WERI-Rb-1 (cell line): ENCODE measurements at places on chromosomes 13 and 19.

- DNase-seq: no peak
These were observed 10.6 kb upstream of the NUP62 start for GRCh38 chr19:49939721-49940481.

- DNase-seq: no peak
These were observed 47.3 kb upstream of the NPAS1 start for GRCh38 chr19:46972311-46972710.

- DNase-seq: no peak
These were observed at the start of gene C5AR2 for GRCh38 chr19:47331931-47332547. Gene C5AR2, plus strand, starts transcription at chr19:47332175. Its CDS starts 8,625 bp downstream, at chr19:47340800.

DNA sequence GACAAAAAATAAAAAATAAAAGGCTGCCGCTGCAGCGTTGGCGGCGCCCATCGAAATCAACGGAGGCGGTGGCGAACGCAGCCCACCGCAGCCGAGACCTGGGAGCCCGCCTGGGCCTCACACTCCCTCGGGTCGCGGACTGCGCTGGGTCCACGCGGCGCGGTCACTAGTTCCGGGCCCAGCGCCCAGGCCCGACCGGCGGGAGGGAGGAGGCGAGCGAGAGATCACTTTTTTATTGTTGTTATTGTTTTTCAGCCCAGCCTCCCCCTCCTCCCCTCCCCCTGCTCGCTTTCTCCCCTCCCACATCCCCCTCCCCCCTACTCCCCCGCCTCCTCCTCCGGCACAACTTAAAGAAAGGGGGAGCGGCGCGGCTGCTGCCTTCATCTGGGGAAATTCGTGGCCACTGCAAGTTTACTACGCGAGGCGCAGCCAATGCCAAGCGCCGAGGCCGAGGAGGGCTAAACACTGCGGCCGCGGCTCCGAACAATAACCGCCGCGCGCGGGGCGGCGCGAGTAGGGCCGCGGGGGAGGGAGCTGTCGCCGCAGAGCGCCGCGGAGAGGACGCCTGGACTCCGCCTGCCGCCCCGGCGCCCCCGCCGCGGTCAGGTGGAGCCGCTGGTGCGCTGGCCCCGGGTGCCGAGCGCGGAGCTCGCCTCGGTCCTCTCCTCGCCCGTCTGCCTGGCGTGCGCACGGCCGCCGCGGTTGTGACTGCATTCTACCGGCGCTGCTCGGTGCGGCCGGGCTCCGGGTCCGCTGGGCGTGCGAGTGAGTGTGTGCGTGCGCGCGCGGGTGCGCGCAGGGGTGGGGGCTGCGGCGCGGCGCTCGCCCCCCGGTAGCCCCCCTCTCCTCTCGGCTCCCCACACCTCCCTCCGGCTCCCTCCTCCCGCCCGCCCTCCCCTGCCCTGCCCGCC, 505 bp upstream of the ZIC2 start:
- peak; percentile 91 for DNase-seq

DNA sequence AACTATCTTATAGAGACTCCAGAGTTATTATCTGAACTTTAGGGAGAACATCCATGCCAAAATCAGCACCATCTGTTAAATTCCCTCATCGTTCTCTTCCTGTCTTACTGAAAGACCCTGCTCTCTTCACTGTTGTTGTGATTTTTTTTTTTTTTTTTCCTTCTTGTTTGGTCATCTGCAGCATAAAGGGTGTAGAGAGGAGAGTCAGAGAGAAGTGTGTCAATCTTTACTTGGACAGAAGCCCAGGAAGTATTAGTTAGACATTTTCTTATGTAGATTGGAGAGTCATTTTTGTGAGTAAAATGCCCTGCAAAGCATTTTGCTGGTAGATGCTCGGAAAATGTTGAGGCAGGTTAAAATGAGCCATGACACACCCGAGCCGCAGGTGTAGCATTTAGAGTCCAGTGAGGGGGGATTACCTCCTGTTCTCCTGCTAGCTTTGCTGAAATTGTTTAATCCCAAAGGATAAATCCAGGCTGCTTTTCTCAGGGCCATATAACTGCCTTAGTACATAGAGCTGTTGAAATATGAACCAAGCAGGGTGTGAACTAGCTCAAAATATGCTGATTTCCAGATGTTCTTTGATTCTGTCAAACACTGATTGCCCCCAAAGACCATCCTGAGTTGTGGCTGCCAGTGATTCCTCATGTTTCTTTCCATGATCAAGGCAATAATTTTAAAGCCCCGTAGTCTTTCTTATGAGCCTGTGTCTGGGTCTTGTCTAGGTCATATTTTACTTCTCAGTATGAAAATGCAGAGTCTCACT, 143.5 kb downstream of the DCT start:
- peak; percentile 52 for DNase-seq
